ENCODE measurements at places on chromosomes 12 and 14.

GRCh38 chr12:9888665-9889273, 7.5 kb downstream of the KLRF2 start:
- no peak for DNase-seq

DNA sequence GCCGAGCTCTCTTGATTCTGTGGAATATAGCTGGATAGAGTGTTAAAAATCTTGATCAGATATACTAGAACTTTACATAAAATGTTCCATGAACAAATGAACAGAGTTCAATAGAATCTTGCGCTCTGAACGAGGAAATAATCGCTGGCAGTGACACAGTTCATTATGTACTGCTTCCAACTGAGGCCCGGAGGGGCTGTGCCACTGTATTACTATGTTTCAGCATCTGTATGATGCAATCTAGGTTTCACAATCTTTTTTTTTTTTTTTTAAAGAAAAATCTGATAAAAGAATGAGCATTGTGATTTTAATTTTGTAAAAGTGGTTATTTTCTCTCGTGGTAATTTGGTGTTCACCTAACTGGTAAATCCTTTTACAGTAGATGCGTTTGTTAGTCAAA, 77.2 kb downstream of the FERMT2 start:
- DNase-seq: no peak

DNA sequence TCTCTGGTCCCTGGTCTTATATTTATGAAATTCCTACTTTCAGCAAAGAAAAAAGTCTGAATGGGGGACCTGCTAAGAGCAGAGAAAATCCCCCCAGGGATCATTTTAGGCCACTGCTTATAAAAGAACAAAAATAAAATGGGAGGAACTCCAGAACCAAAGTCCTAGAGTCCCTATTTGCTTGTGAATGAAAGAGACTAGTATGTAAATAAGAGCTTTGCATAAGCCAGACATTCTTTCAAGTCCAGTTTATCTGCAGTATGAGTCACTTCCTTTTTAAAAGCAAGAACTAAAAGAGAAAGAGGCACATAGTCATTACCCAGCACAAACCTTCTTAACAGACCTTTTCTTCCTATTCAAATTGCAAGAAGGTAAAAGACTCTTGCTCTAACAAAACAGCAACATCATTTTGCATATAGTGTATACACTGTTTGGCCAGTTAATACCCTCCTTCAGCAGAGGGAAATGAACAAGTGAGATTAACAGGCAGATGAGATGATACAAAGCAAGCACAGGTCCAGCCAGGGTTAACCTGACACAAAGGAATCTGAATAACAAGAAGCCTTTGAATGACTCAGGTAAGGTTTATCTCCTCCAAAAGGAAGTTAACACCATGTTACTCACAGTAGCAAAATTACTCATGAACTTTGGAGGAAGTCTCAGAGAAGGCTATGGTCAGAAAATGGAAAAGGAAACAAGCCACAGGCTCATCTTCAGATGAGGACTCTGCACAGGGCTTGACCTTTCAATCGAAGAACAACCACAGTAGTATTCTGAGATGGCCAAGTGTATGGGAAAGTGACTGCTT, 87.3 kb downstream of the PHLDA1 start:
- DNase-seq: peak; percentile 82

DNA sequence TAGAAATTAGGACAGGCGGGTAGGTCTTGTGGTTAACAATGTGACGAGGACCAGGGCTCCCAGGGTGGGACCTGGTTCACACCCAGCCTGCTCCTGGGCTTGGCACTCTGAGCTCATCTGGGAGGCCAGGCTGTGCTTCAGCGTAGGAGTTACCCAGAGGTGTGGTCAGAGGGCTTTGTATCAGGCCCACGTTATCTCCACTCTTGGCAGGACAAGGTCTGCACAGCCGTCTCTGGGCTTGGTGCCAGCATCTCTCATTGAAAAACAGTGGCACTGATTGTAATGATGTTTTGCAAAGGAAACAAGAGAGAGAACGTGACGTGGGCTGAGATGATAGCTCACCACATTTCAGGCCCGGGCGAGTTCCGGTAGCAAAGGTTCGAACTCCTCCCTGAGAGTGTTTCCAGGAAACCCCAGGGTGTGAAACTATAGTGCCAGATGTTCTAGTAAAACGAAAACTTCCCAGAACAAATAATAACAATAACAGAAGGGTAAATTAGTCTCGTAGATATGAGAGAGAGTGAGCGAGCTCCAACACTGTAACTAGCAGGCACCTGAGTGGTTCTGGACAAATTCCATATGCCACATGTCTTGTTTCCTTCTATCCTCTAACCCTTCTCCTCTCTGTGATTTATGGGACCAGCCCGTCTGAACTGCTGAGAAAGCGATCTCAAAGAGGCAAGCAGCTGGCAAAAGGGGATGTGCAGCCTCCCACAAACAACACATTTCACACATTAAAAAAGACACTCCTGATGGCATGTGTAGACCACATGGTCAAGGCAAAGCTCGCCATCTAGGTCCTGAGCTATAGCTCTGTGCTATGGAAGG, 227.3 kb downstream of the KTN1 start:
- DNase-seq: peak; percentile 85

DNA sequence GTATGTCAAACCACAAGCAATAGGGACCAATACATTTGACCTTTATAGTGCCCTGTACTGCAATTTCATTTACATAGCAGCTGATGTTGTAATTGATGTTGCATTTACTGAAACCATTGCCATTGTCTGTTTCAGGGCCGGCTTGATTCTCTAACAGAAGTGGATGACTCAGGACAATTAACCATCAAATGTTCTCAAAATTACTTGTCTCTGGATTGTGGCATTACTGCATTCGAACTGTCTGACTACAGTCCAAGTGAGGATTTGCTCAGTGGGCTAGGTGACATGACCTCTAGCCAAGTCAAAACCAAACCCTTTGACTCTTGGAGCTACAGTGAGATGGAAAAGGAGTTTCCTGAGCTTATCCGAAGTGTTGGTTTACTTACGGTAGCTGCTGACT, 216.0 kb downstream of the AKAP6 start:
- no peak for DNase-seq

DNA sequence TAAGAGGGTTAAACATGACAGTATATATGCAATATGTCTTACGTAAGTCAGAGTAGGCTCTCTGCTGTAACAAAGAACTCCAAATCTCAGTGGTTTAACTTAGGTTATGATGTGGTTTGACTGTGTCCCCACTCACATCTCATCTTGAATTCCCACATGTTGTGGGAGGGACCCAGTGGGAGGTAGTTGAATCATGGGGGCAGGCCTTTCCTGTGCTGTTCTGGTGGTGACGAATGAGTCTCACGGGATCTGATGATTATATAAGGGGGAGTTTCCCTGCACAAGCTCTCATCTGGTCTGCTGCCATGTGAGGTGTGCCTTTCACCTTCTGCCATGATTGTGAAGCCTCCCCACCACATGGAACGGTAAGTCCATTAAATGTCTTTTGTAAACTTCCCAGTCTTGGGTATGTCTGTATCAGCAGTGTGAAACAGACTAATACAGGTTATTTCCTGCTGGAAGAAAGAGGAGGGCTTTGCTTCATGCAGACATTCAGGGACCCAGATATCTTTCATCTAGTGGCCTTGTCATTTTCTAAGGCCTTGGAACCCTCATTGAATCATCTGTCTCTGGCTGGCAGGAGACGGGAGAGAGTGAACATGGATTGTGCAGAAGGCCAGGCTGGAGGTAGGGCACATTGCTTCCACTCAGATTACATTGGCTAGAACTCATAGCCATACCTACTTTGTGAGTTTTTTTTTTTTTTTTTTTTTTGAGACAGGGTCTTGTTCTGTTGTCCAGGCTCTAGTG, 96.1 kb downstream of the CRADD start:
- DNase-seq: no peak

- DNase-seq: no peak
These were observed 30.2 kb downstream of the DNAL1 start for GRCh38 chr14:73674986-73675385.
